SHP77 treated with DMSO at 0.1 percent for 48 hours (cell line): ENCODE measurements at places on chromosomes 16 and 17.
A peak's percentile ranks its signal among the peaks of the same experiment; 100 is the strongest.

GRCh38 chr17:41728056-41728455, 6.4 kb downstream of the HAP1 start:
- no peak for DNase-seq

- DNase-seq = peak; percentile 22
These were observed 13.7 kb downstream of the SHCBP1 start for GRCh38 chr16:46607529-46607928.

- no peak for DNase-seq
These were observed 255.7 kb upstream of the DYNLRB2 start for GRCh38 chr16:80285104-80285503.

DNA sequence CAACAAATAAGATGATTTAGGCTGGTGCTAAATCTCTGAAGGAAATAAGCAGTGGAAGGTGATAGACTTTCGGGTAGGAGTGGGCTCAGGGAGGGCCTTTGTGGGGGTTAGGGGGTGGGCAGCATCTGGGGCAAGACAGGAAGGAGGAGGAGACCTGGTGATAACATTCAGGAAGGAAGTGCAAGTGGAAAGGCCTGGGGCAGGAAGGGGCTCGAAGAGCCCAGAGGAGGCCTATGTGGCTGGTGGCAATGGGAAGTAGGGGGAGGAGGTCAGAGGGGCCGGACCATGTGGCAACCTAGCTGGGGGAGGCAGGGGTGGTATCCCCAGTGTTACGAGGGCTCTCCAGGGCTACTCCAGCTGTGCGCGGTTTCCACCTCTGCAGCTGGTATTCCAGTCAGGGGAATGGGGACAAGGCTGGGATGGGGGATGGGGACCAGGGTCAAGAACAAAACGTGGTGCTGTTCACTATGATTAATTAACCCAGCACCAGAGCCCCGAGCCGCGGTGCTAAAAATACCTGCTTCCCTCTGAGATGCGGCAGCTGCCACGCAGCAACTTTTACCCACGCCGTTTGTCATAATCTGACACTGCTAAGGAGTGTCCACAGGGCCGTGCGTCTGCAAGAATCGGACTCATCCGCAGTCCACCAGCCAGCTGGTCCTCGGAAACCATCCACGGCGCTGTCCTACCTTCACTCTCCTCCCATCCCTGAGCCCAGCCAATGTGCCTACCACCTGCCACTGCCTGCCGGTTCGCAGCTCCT, 5.2 kb upstream of the CCDC182 start:
- DNase-seq = no peak

- no peak for DNase-seq
These were observed 113.9 kb upstream of the TBX2 start for GRCh38 chr17:61285526-61286320.

- no peak for DNase-seq
These were observed 8.8 kb downstream of the SLC26A11 start for GRCh38 chr17:80229011-80229410.

GRCh38 chr17:49582055-49582722, 6.5 kb downstream of the NXPH3 start:
- DNase-seq = no peak

DNA sequence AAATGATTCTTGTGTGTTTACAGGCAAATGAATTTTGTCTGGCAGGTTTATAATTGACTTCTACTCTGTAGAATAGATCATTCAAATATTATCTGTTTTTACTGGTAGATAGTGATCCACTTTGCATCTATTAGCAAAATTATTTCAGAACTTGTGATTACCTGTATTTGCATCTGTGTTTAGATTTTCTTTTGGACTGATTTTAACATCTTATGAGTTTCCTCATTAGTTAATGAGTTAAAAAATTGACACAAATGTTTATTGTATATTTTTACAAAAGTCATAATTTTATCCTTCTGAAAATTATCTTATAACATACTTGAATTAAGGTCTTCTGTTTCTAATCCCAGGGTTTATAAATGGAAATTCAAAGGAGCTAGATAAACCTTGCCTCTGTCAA, 132.0 kb upstream of the KCNJ16 start:
- DNase-seq = no peak

GRCh38 chr17:55259684-55260111, 5.1 kb upstream of the HLF start:
- no peak for DNase-seq

GRCh38 chr17:8227238-8227581, 16.8 kb upstream of the AURKB start:
- no peak for DNase-seq

DNA sequence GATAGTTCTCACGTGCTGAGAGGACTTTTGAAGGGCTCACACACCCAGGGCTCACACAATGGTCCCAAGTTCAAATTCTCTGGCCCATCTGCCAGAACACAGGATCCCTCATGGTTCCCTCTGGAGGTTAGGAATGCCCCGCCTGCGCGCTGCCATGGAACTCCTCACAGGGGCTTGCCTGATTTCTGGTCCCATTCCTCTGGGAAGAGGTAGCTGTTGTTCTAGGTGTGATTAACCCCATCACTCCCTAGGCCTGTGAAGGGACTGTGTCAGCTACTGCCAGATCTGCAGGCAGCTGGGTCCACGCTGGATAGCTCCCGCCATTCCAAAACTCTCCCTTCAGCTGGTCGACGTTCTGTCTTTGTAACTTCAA, 2.3 kb upstream of the ARMC5 start:
- DNase-seq = no peak

DNA sequence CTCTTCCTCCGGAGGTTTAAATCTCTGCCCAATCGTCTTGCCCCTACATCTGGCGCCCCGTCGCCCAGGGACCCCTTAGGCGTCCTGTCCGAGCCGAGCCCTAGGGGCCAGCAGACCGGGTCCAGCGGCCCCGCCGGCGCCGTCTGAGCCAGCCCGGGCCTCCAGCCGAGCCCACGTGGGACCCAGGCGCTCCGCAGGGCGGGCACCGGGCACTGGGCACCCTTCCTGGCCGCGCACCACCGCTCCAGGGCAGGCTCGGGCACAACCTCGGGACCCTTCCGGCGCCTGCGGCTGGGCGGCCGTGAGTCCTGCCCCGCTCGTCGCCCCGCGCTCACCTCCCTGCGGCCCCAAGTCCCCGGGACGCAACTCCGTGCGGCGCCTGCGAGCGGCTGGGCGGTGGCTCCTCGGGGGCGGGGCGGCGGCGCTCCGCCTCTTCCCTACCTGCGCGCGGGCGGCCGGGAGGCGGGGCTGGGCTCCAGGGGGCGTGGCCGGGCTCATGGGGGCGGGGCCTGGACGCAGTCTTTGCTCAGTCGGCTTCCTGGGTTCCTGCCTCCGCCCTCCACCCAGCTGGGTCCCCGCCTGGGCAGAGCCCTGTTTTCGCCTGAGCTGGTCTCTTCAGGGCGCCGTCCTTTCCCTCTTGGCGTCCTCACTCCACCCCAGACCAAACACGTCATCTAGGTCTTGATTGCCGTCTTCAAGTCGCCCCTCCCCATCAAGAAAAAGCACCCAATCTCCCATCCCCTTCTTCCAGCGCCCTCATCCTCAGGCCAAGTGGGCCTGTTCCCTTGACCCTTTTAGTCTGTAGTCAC, at the start of gene RHBDF2:
Gene RHBDF2 (minus strand): TSS at position 406 of the 809 bp plus-strand sequence. CDS start 19,899 bp downstream, outside the sequence.
- DNase-seq = peak; percentile 55

DNA sequence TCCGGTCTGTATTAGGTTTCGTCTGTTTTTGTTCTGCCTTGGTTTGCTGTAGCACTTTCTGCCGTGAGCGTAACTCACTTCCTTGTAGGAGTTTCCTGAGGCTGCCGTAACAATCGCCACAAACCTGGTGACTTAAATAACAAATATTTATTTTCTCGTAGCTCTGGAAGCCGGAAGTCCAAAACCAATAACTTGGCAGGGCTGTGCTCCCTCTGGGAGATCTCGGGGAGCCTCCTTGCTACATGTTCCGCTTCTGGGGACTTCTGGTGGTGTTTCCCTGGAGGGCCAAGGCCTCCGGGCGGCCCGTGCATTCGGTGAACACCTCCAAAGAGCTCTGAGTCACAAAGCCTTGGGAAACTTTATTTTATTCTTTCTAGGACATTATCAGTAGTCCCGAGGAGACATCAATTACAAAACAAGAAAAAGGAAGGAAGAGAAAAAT, 6.8 kb upstream of the WDR45B start:
- DNase-seq = no peak

- DNase-seq = peak; percentile 96
These were observed at the start of gene OVCA2 for GRCh38 chr17:2041561-2042389. OVCA2 (plus strand) TSS chr17:2042022; CDS start chr17:2042048, 26 bp downstream.

GRCh38 chr17:7478276-7479212, 887 bp downstream of the ZBTB4 start:
- no peak for DNase-seq

GRCh38 chr16:28935346-28935745, 3.6 kb downstream of the CD19 start:
- DNase-seq = no peak

- no peak for DNase-seq
These were observed 14.1 kb downstream of the PRMT7 start for GRCh38 chr16:68324780-68325357.

GRCh38 chr16:71943887-71944286, 48.6 kb downstream of the IST1 start:
- DNase-seq = no peak

DNA sequence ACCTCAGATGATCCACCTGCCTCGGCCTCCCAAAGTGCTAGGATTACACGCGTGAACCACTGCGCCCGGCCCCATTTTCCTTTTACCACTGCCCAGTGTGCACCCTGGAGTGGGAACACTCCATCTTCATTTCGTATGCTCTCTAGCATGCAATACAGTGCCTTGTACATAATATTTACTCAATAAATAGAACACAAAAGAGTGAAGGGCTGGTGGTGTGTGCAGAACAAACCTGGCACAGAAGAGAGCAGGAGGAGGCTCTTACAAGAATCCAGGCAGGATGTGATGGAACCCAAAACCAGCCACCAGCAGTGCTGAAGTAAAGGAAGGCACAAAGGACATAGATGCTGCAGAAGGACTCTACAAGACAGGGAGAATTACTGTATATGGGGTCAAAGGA, 7.3 kb downstream of the KRT37 start:
- no peak for DNase-seq

DNA sequence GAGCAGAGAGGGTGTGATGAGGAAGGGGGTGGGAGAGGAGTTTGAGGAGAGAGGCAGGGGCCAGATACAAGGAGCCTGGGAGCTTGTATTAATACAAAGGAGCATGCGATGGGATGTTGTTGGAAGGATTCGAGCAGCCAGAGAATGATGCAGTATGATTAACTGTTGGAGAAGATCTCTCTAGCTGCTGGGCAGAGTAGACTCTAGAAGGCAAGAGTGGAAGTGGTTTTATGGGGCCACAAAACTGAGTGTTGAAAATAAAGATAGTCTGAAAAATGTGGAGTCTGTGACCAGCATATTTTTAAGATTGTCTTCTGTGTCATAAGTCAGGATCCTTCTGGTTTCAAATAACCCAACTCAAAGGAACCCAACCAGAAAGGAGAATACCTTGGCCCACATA, 98.3 kb downstream of the MSI2 start:
- no peak for DNase-seq
